ENCODE measurements at places on chromosomes 13 and 19.

- no peak for DNase-seq
These were observed 56.3 kb upstream of the GPR12 start for GRCh38 chr13:26816881-26817280.

GRCh38 chr19:30775956-30776355 is 403.8 kb downstream of the ZNF536 start:
- no peak for DNase-seq

- no peak for DNase-seq
These were observed 13.8 kb upstream of the EHD2 start for GRCh38 chr19:47699360-47699917.

DNA sequence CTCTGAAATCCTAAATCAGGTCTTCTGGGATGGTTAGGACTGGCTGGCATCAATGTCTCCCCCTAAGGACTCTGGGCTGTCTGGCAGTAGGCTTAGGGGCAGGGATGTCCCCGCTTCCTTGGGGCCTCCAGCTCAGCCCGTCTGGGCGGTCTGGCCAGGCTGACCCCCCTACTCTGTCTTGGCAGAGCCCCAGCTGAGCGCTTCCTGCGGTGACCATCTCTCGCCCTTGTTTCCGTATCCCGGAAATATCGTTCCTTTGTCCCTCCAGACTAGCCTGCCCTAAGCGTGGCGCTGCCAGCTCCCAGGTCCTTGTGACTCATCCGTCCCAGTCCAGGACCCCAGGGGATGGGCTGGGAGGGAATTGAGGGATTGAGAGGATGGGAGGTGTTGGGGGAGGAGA is 11.3 kb downstream of the GTPBP3 start:
- peak; percentile 15 for DNase-seq

DNA sequence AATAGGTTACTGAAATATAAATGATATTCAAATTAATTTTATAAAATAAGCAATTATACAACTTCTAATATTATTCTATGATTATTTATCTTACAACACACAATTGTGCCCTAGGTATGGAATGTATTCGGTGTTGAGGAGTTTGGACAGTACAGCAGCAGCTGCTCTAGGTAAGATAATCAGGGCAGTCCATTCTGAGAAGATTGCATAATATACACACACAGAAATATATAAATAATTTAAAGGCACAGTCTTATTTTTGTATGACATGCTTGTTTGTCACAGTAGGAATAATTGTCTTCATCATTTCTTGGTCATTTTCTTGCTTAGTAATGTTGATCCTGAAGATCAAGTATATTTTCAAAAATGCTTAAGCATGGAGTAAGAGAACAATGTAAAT is 849.4 kb upstream of the MIR17HG start:
- peak; percentile 5 for DNase-seq

DNA sequence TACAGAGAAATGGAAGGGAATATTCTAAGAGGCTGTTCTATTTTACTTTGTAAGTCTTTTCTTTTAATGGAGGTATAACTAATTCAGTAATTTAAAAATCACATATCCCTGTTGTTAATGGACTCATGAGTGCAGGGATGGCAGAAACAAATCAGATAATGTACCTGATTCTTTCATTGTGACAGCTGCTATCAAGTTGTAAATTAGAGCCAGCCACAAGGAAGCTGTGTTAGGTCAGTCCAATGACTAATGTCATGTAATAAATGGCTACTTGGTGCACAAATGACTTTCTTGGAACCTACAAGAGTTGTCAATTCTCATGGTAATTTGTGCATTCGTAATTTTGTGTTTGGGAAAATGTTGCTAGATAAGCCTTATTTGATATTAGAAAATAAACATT is 446.4 kb downstream of the DCT start:
- DNase-seq, result no peak

DNA sequence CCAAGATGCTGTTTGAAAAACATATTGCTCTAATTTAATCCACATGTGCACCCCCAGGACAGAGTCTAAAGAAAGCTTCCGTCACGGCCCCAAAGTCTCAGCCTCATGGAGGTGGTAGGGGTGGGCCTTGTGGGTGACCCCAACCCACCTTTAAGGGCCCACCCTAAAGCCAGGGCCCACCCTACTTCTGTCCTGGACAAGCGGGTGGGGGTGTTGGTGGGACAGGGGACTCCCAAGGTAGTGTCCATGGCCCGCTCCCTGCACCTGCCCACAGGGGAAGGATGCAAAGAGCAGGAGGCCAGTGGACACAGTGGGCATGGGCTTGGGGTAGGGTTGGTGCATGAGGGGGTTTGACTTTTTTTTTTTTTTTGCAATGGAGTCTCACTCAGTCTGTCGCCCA is 66.8 kb downstream of the KCTD15 start:
- DNase-seq, result no peak

Measured in bronchial epithelial cell (primary cell).